ENCODE measurements at places on chromosomes 13 and 19. TPM values are rescaled to one million over a fixed set of nuclear protein-coding genes. Genes with fewer than 3 reads are reported as not detected.

The SGCG gene
- total RNA-seq: not detected

- DNase-seq: no peak
Observed at GRCh38 chr13:97631158-97631557, 197.2 kb downstream of the RAP2A start.

GRCh38 chr13:106369091-106369490 lies 166.4 kb downstream of the EFNB2 start:
- no peak for DNase-seq

- no peak for DNase-seq
Observed at GRCh38 chr13:59837101-59837500, 326.6 kb downstream of the DIAPH3 start.

- no peak for DNase-seq
Observed at GRCh38 chr13:113551081-113552000, 33.2 kb upstream of the TFDP1 start.

The ODAD3 gene
- total RNA-seq: not detected

GRCh38 chr19:41700381-41701195 lies 7.8 kb upstream of the CEACAM5 start:
- DNase-seq: peak; percentile 18

DNA sequence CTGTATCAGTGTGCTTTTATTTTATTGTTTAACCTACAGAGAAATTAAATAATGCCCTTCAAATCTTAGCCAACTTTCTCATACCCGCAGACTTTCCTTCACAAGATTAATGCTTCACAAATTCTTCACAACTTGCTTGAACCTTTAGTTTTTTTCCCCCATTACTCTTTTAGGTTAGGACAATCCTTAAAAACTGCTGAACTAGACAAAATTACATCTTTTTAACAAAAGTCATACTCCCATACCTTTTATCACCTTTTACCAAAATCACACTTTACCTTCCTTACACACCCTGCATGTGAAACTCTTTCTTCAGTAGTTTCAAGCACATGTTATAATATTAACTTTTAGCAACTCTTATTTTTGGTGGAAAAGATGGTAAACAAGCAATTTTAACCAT lies 58.5 kb downstream of the SCGB2B2 start:
- no peak for DNase-seq

- no peak for DNase-seq
Observed at GRCh38 chr13:42140494-42140893, 92.0 kb downstream of the DGKH start.

The LILRA2 gene
- total RNA-seq: 0.65 TPM

The ALOX5AP gene
- total RNA-seq: 63.3 TPM

DNA sequence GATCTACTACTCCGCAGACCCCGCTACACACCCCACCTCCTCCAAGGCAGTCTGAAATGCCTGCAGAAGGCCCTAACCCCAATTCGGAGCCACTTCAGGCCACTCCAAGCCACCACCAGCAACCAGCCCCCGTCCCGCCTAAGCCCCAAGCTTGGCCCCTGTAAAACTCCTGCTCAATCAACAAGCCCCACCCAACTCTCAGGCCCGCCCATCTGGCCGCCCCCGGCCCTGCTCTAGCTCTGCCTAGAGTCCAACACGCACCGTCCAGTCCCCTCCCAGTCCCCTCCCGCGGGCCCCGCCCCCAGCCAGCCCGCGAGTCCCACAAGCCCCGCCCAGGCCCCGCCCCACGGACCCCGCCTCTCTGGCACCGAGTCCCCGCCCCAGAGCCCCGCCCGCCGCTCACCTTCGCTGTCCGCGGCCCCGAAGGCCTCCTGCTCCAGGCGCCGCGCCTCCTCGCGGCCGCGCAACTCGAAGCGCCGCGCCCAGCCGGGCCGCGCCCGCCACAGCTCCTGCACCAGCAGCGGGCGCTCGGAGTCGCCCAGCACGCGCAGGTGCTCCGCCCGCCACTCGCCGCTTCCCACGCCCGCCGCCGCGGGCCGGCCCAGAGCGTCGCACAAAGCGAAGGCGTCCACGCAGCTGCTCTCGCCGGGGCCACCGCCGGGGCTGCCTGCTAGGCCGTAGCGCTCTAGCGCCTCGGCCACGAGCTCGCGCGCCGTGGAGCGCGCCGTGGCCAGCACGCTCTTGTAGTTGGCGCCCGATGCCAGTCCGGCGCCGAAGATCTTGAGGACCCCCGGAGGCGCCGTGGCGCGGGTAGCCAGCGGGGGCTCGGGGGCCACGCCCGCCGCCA lies 1.6 kb downstream of the RASIP1 start:
- peak; percentile 93 for DNase-seq

The FCHO1 gene
- total RNA-seq: 74.2 TPM

DNA sequence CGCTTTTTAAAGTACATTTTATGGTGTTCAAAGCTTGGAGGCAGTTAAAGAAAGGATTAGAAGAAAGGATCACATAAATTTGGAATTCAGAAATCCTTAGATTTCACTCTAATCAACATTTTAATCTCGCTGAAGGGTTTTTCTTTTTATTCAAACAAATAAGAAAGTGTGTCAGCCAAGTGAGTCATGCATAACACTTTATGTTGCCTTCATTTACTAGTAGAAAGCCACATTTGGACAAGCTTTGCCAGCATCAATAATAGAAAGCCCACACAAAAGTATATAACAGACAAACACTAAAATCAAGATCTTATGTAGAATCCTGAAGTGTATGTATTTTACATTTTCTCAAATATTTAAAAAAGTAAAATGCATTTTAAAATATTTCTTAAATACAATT lies 154.9 kb upstream of the TRPC4 start:
- no peak for DNase-seq

DNA sequence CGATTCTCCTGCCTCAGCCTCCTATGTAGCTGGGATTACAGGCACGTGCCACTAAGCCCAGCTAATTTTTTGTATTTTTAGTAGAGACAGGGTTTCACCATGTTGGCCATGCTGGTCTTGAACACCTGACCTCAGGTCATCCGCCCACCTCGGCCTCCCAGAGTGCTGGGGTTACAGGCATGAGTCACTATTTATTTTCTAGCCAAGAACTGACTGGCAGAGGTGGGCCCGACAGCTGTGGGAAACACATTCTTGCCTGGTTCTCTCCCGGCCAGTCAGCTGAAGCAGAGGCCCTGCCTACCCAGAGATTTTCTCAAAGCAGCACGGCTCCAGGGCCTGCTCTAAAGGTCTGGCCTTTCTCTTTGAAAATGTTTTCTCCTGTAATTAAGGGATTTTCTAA lies 108.0 kb downstream of the KCTD15 start:
- no peak for DNase-seq

GRCh38 chr13:87754097-87754496 lies 82.9 kb downstream of the SLITRK5 start:
- no peak for DNase-seq

The PSG6 gene
- total RNA-seq: not detected

Measured in activated naive CD8-positive, alpha-beta T cell treated with anti-CD3 and anti-CD28 coated beads, Interleukin-2, amount 10 ng/mL, durations not matched to agents 7 days and 5 days (primary cell).